SK-N-SH (cell line): ENCODE measurements at places on chromosomes 2 and 18.

DNA sequence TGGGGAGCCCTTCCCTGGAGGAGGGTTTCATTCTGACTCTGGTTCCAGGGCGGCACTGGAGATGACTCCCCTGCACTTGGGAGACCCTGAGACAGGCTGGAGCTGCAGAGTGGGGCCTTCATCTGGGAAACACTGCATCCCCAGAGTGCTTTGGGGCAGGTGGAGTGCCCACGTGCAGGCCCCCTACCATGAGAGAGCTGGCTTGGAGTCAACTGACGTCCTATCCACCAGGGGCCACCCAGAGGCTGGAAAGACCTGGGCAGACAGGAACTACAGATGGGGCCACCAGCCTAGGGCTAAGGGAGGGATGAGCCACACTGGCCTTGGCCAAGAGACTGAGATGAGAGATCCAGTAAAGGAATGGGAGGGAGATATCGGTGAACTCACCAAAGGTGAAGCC is 153.8 kb downstream of the ASB1 start:
- DNase-seq, result no peak

- no peak for DNase-seq
These were observed 89.6 kb downstream of the INSIG2 start for GRCh38 chr2:118177884-118178283.

DNA sequence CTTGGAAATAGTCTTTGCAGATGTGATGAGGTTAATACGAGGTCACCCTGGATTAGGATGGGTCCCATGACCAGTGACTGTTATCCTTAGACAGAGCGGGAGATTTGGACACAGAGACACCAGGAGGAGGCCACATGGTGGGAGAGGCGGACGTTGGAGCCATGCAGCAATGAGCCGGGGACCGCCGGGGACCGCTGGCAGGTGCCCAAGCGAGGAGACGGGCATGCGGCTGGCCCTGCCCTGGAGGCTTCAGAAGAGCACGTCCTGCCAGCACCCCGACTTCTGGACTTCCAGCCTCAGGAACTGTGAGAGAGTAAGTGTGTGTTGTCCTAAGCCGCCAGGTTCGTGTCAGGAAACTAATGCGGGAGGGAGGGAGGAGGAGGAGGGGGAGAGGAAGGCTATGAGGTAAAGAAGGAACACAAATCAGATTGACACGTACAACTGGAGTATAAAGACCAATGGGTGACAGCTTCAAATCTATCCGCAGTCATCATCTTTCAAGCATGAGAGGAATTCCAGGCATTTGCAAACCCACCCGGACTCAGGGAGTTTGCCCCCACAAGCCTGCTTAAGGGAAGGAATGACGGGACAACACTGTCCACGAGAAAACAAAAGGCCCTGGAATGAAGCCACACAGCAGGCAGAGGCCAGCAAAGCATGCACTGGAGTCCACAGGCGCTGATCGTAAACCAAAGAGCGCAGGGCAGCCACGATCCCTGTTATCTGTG is 11.6 kb upstream of the BOK start:
- peak; percentile 52 for DNase-seq

GRCh38 chr2:223086370-223086981 is 34.5 kb downstream of the KCNE4 start:
- no peak for DNase-seq

DNA sequence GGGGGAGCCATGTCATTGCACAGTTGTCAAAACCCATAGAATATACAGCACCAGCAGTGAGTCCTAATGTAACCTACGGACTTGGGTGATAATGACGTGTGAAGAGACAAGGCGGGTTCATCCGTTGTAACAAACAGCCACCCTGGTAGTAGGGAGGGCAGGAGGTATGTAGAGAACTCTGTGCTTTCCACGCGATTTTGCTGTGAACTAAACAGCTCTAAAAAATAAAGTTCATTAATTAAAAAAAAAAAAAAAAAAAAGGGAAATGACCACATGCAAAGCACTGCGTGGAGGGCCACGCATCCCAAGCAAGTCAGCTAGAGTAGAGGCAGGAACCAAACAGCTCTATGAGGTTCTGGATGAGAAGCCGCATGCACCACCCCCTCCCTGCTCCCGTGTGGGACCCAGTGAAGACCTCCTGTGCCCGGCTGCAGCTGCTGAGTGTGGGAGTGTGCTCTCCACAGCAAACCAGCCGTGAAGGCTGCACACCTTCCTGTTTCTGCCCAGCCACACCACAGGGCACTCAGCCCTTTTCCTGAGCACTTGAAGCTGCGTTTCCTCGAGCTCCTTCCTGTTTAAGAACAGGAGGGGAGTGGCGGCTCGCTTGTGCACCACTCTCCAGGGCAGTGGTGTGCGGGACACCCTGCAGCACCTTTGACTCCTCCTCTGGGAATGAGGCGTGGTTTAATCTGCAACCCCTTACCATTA is 65.6 kb downstream of the ODC1 start:
- no peak for DNase-seq

DNA sequence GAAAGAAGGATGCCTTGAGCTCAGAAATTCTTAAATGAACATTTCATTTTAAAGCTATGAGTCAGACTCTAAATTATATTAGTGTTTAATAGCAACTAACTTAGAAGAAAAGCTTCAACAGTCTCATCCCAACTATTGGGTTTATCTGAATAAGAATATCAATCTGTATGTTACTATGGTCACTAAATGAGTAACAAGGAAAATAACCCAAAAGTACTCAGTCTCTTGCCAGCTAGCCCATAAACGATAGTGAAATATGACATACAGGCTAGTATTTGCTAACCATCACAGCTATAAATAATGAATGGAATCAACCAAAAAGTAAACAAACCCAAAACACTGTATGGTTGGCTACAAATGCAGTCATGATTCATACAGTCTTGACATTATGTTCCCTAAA is 174.9 kb downstream of the RAB3GAP1 start:
- DNase-seq, result no peak
